ENCODE measurements at places on chromosomes 11 and 22. TPM values are rescaled to one million over a fixed set of nuclear protein-coding genes. Genes with fewer than 3 reads are reported as not detected.

Gene GPHA2
- not detected for total RNA-seq

Gene UBE2L6
- 57.8 TPM for total RNA-seq

Gene POLR2F
- 74.5 TPM for total RNA-seq

GRCh38 chr11:7672960-7673723 is at the start of gene CYB5R2:
TSS of gene CYB5R2 (minus strand) at chr11:7673500. CDS start at chr11:7672825, 675 bp downstream.
- H3K4me1 ChIP-seq = peaks cover 25% of the 10 kb centered on the region
- no peaks in the 10 kb centered on the region for H3K27me3 ChIP-seq
- H3K27ac ChIP-seq = peak within 1 kb of the TSS; percentile 77
- H3K4me3 ChIP-seq = peak within 1 kb of the TSS; percentile 56
- peak; percentile 90 for DNase-seq

DNA sequence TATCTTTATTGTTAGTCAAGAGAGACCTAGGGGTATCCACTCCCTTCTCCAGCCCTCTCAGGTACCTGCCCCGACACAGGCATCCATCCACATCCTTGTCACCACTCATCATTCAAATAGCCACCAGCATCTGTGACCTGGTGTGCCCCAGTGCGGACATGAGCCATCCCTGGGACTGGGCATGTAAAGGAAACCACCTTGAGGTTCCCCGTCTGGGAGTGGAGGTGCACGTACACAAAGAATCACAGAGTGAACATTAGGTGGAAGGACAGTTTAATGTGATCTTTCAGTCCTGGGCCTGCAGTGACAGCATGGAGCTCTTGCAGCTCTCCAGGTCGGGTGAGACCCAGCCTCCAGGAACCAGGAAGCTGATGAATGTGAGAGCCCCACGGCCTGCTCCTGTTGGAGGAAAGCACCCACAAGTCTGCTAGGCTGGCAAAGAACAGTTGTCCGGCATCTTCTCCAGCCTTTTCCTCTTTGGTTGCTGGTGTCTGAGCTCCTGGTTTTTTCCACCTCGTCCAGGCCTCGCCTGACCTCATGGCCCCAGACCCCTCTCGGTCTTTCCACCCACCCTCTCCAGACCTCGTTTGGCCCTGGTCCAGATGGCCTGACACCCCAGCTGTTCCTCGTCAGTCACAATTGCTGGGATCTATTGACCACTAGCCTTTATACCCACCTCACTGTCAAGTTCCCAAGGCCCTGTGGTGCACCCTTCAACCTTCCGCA is 16.5 kb downstream of the PSMD13 start:
- H3K4me1 ChIP-seq = no peaks in the 10 kb centered on the region
- H3K4me3 ChIP-seq = no peak overlapping the region
- H3K27me3 ChIP-seq = no peaks in the 10 kb centered on the region
- no peak overlapping the region for H3K27ac ChIP-seq
- peaks cover 56% of the 10 kb centered on the region for H3K36me3 ChIP-seq
- no peak for DNase-seq

DNA sequence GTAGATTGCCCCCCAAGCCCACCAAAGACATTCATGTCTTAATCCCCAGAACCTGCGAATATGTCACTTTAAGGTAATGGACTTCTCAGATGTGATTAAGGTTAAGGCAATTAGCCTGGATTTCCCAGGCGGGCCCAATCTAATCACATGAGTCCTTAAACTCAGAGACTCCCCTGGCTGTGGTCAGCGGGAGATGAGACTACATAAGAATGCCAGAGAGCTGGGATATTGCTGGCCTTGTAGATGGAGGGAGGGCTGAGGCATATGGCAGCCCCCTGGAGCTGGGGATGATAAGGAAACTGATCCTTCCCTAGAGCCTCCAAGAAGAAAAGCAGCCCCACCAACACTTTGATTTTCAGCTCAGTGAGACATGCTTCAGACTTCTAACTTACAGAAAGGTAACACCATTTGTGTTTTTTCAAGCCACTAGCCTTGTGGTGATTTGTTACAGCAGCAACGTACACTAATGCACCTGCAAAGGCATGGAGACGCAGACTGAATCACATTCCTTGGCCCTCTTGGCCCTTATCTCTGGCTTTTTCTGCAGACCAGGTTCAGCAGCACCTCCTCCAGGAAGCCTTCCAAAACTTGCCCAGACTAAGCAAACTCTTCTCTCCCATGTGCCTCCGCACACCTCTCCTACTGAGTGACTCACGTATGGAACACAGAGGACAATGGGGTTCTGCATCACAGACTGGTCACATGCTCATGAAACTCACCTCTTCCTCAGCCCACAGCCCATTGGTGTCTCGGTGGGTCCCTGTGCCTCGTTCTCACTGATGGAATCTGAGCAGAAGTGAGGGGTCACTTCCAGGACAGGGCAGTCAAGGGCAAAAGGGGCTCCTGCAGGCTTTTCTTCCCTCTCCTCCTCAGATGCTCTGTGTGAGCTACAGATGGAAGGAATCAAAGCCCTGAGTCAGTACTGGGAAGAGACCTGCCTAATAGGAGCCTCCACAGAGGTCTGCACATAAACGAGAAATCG is 86.3 kb upstream of the HMGXB4 start:
- H3K4me3 ChIP-seq = no peak overlapping the region
- no peaks in the 10 kb centered on the region for H3K36me3 ChIP-seq
- H3K27me3 ChIP-seq = no peaks in the 10 kb centered on the region
- DNase-seq = no peak
- no peak overlapping the region for H3K27ac ChIP-seq

DNA sequence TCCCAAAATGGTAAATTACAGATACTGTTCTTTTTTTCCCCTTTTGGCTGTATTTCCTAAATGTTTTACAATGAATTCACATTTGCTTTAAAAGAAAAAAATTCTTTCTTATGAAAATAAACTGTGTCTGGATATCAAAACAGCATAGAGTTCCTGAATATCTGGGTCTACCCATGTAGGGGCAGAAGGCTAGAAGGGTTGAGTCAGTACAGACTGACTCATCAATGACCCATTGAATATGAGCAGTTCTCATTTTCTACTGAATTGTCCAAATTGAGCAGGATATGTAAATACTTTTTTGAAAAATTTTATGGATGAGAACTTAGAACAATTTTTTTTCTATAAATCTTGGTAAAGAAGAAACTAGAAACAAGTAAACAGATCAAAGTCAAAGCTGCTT is 16.3 kb upstream of the C11orf87 start:
- H3K27me3 ChIP-seq = no peaks in the 10 kb centered on the region
- no peak for DNase-seq
- H3K36me3 ChIP-seq = no peaks in the 10 kb centered on the region
- H3K4me3 ChIP-seq = no peak overlapping the region
- no peak overlapping the region for H3K27ac ChIP-seq

GRCh38 chr22:43996170-43996980 is 27.7 kb upstream of the PARVB start:
- peak overlapping the region; percentile 29 for H3K4me3 ChIP-seq
- peaks cover 3% of the 10 kb centered on the region for H3K4me1 ChIP-seq
- peak overlapping the region; percentile 42 for H3K27ac ChIP-seq
- H3K36me3 ChIP-seq = peaks cover 83% of the 10 kb centered on the region
- peak; percentile 59 for DNase-seq

DNA sequence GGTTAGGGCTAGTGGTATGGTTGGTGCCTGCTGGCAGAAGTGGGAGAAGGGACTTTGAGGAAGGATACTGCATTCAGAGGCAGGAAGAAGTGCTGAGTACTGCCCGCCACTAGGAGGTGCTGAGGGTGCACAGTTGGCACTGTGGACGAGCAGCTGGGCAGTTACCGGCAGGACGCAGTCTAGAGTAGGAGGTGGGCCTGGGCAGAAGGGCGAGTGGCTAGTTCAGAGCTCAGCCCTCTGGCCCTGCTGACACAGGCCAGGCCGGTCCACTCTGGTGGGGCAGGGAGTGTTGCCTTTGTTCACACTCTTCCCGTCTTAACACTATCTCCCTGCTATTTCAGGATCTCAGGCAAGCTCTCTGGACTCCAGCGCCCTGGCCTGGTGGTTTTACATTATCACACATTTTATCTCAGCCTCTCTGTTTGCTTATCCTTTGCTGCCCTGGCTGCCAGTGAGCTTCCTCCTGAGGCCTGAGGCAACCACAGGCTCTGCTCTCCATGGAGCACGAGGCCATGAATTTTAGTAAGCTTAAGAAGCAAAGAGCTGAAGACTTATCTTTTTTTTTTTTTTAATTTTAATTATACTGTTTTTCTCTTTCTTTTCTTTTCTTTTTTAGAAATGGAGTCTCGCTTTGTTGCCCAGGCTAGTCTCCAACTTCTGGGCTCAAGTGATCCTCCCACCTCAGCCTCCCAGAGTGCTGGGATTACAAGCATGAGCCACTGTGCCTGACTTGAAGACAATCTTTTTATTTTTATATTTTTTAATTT is 26.9 kb downstream of the SNAP29 start:
- peaks cover 92% of the 10 kb centered on the region for H3K36me3 ChIP-seq
- H3K4me3 ChIP-seq = no peak overlapping the region
- peak; percentile 83 for DNase-seq
- H3K4me1 ChIP-seq = peaks cover 15% of the 10 kb centered on the region

- DNase-seq = peak; percentile 15
- H3K4me1 ChIP-seq = no peaks in the 10 kb centered on the region
- no peak overlapping the region for H3K4me3 ChIP-seq
- H3K27ac ChIP-seq = no peak overlapping the region
Measured at GRCh38 chr11:91846649-91847048, 378.0 kb upstream of the FAT3 start.

- H3K4me3 ChIP-seq = no peak overlapping the region
- no peaks in the 10 kb centered on the region for H3K27me3 ChIP-seq
- H3K27ac ChIP-seq = no peak overlapping the region
- H3K4me1 ChIP-seq = no peaks in the 10 kb centered on the region
- peaks cover 100% of the 10 kb centered on the region for H3K36me3 ChIP-seq
- no peak for DNase-seq
Measured at GRCh38 chr22:41885516-41885915, 29.4 kb downstream of the SHISA8 start.

DNA sequence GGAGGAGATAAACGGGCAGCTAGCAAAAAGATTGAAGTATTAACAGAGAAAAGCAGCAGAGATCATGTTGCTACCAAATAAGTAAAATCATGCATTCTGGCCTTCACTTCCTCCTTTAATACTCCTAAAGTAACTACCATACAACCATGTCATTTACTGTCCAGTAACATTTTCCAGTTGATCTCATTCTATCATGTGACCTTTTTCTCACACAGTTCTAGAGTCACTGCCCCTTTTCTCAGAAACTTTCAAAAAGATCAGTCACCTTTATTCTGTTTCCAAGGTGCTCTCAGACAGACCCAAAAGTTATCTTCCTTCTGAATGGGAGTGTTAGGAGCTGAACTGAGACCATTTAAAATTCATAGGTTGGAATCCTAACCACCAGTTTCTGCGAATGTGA is 984.4 kb downstream of the FAM181B start:
- H3K4me3 ChIP-seq = no peak overlapping the region
- no peaks in the 10 kb centered on the region for H3K4me1 ChIP-seq
- H3K27me3 ChIP-seq = no peaks in the 10 kb centered on the region
- no peaks in the 10 kb centered on the region for H3K36me3 ChIP-seq

- DNase-seq = no peak
- peaks cover 33% of the 10 kb centered on the region for H3K36me3 ChIP-seq
- peak overlapping the region; percentile 85 for H3K4me3 ChIP-seq
- peaks cover 37% of the 10 kb centered on the region for H3K4me1 ChIP-seq
- H3K27ac ChIP-seq = peak overlapping the region; percentile 99
- no peaks in the 10 kb centered on the region for H3K27me3 ChIP-seq
Measured at GRCh38 chr11:65499713-65500386, 1.0 kb downstream of the MALAT1 start.

GRCh38 chr11:126478466-126478865 is 123.0 kb downstream of the ST3GAL4 start:
- DNase-seq = no peak
- H3K36me3 ChIP-seq = no peaks in the 10 kb centered on the region
- peaks cover 6% of the 10 kb centered on the region for H3K4me1 ChIP-seq
- H3K27ac ChIP-seq = no peak overlapping the region
- no peak overlapping the region for H3K4me3 ChIP-seq

- DNase-seq = no peak
- no peak overlapping the region for H3K4me3 ChIP-seq
- no peaks in the 10 kb centered on the region for H3K27me3 ChIP-seq
- no peak overlapping the region for H3K27ac ChIP-seq
- no peaks in the 10 kb centered on the region for H3K36me3 ChIP-seq
Measured at GRCh38 chr11:86717817-86718501, 45.5 kb upstream of the ME3 start.
